CD8-positive, alpha-beta memory T cell (primary cell): ENCODE measurements at places on chromosomes 1 and 21. TPM values are rescaled to one million over a fixed set of nuclear protein-coding genes. Genes with fewer than 3 reads are reported as not detected.

DNA sequence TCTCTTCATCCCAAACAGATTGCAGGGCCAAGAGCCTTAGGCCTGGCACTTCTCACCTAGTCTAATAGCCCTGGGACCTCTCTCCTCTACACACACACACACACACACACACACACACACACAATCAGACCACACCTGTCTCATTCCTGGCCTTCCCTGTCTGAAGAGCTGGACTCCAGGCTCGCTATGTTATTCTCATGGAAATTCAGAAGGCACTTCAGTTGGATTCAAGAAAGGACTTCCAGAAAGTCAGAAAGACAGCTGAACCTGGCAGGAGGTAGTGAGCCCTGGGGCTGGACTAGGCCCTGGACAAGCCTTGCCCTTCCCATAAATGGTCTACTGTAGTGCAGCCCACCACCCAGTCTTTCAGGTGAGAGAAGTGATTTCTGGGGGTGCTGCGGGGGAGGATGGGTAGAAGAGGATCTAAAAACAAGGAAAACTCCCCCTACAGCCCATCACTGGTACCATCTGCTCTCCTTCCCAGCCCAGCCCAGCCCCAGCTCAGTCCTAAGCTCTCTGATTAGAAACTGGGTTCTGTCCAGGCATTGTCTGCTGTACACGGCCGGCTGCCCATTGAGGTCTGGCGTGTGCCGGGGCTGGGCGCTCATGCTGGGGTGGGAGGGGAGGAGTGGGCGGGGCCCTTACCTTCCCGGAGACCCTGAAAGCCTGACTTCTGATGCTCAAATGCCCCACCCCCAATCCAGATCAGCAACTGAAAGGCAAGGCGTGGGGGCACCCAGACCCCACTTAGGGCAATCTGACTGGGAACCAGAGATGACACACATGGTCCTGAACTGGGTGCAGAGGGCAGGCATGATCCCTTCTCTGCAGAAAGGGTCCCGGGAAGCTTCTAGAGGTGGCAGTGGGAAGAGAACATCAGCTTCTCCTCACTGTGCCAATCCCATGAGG is 2.5 kb downstream of the KIF21B start:
- DNase-seq = peak; percentile 20

- DNase-seq = no peak
These were observed 6.9 kb upstream of the DNAH14 start for GRCh38 chr1:224922404-224923164.

DNA sequence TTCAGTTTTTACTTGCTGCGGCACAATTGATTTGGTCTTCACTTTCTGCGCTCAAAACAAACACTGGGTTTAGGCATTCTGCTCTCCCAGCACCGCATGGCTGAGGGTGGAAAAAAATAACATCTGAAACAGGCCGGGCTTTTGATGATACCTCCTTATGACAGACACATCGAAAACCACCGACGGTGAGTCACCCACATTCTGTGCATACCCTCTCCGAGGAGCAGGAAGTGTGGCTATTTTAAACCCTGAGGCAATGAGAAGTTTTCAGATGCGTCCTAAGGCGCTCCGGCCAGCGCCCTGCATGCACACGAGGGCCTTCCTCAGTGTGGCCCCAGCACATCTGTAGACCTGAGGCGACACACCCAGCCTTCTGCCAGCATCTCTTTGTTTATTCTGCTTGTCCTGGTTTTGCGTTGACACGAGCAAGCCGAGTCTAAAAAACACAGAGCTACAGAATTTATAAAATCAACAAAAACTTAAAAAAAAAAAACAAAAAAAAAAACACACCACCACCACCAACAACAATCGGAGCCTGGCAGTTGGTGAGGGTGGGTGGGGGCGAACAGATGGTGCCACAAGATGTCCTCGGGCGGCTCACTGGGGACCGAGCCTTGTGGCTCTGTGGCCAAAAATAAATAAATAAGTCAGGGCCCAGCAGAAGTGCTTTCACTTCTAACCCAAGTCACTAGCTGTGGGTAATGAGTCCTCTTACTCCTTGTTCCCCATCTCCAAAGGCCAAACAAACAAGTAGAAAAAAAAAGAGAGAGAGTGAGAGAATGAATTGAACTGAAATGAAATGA is 162.6 kb upstream of the IRF2BP2 start:
- peak; percentile 82 for DNase-seq

GRCh38 chr1:30526652-30527345 is 196.6 kb downstream of the MATN1 start:
- DNase-seq = no peak

DNA sequence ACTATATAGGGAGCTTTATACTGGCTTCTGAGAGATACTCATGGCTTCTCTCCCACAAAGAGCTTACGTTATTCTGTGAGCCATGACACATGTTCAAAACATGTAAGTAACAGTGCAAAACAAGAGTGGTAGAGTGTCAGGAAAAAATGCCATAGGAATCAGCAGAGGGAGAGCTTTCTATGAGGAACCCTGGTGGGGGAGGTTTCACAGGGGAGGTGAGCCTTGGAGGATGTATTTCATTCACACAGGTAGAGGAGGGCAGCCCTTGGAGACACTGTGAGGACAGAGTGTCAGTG is 72.7 kb upstream of the LYST start:
- DNase-seq = no peak

GRCh38 chr1:36715797-36716196 is 233.1 kb upstream of the CSF3R start:
- DNase-seq = no peak

LCE1D gene
- not detected for total RNA-seq

OR6K6 gene
- total RNA-seq = not detected
